ENCODE measurements at places on chromosomes 3 and 15.
A peak's percentile ranks its signal among the peaks of the same experiment; 100 is the strongest.

DNA sequence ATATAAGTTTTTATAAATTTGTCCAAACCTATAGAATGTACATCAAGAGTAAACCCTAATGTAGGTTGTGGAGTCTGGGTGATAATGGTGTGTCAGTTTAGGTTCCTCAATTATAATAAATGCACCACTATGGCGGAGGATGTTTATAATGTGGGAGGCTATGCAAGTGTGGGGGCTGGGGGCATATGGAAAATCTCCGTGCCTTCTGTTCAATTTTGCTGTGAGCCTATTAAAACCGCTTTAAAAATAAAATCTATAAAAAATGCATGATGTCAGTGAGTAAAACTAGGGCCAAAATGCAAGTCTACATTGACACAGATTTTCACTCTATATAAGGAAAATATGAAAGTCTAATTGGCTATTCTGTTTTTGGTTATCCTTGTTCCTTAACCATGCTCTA is 774.9 kb upstream of the ALCAM start:
- no peak for DNase-seq

DNA sequence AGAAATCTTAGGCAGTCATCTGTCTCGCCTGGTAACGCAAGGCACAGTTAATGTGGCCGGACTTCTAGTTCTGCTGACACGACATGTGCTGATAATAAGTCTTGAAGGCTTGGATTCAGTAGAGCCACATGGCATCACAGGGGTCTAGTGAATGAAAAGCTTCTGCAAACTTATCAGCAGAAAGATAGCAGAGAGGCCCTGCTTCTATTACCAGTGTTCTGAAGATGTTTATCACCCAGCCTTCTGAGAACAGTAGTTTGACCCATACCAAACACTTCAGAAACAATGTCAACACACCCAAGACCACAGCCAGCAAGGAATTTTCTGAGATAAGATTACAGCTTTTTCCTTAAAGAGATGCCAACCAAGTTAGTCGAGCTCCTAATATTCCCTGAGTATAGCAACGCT is 102.7 kb upstream of the UMPS start:
- no peak for DNase-seq

GRCh38 chr15:67080118-67080899 is 14.9 kb downstream of the SMAD3 start:
- DNase-seq, result peak; percentile 30

GRCh38 chr3:196533260-196533681 is 18.1 kb upstream of the SMCO1 start:
- DNase-seq, result no peak

DNA sequence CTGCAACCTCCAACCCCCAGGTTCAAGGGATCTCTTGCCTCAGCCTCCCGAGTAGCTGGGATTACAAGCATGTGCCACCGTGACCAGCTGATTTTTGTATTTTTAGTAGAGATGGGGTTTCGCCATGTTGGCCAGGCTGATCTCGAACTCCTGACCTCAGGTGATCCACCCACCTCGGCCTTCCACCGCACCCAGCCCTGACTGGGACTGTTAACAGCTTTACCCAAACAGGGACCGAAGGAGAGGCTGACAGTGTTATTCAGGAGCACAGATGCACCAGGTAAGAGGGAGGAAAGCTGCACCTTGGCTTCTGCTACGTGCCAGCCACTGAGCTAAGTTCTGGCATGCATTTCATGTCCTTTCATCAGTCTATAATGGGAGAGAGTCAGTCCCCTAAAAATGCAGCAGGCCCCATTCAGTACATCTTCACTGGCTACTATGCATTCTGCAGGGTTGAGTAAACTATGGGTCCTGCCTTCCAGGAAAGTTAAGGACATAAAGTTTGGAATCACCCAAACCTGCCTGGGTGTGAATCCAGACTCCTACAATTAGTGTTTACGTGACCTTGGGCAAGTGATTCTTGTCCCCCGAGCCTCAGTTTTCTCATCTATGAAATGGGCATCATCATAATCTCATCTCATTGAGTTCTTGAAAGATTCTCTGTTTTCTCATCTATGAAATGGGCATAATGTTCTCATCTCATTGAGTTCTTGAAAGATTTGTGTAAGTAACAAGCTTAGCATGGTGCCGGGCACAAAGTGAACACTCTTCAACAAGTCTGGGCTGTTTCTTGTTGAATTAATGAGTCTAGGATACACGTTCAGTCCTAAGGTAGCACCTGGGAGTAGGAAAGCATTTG is 82.2 kb downstream of the CPN2 start:
- DNase-seq, result no peak

- DNase-seq, result no peak
Observed at GRCh38 chr3:195282961-195283360, 12.0 kb upstream of the XXYLT1 start.

GRCh38 chr15:49494842-49495241 is 71.8 kb downstream of the FGF7 start:
- no peak for DNase-seq

DNA sequence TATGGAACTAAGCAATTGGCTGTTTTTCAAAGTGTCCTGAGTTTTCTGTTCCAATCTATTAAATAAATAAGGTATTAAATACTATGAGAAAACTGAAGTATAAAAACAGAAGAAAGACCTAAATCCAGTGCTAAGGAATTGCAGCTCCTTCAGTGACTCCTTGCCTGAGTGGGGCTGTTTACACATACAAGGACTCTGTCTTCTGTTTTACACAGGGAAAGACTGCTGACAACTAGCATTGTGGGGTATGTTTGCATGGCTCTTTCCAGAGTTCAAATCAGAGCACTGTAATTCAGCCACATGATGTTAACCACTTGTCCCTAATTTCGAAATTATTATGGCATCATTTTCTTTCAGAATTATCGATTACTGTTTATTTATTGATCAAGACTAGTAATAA is 31.3 kb upstream of the MEIS2 start:
- peak; percentile 35 for DNase-seq

DNA sequence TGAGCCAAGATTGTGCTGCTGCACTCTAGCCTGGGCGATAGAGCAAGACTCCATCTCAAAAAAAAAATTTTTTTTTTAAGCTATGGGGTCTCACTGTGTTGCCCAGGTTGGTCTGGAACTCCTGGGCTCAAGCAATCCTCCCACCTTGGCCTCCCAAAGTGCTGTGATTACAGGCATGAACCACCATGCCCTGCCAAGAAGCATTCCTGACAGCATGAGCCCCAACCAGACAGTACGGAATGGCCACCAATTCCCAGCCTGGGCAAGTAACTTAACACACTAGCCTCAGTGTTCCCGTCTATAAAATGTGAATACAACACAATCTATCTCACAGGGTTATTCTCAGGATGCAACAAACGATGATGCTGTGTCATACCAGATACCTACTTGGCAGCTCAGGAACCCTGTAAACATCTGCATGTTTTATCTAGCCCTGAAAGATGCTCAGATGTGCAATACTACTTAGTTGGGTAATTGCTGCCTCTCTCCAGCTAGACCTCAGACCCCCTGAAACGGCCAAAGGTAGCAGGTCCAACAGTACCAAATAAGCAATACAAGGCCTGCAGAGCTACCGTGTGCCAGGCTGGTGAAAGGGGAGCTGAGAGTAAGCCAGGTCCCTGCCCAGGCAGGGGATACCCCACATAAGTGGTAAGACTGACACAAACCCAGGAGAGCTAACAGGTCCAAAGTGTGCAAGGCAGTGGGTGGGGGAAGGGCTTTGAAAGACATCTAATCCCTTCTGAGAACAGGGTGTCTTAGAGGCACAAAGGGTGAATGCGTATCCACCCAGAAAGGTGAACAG is 1.9 kb downstream of the TKT start:
- DNase-seq, result no peak

- DNase-seq, result no peak
Observed at GRCh38 chr3:156812521-156813335, 13.4 kb upstream of the LEKR1 start.

- DNase-seq, result peak; percentile 29
Observed at GRCh38 chr3:140206196-140207040, 271.4 kb downstream of the CLSTN2 start.

- DNase-seq, result no peak
Observed at GRCh38 chr3:158722108-158722507, 10.1 kb downstream of the RARRES1 start.

- DNase-seq, result no peak
Observed at GRCh38 chr15:69914040-69914439, 183.7 kb downstream of the TLE3 start.

GRCh38 chr15:87680208-87680607 is 576.3 kb downstream of the NTRK3 start:
- no peak for DNase-seq

- no peak for DNase-seq
Observed at GRCh38 chr3:54437271-54437670, 314.9 kb downstream of the CACNA2D3 start.

GRCh38 chr3:176964661-176965060 is 232.6 kb downstream of the TBL1XR1 start:
- peak; percentile 48 for DNase-seq

GRCh38 chr3:30667280-30667651 is 60.9 kb downstream of the TGFBR2 start:
- DNase-seq, result no peak

GRCh38 chr3:15665510-15666150 is 64.1 kb downstream of the BTD start:
- DNase-seq, result no peak

- DNase-seq, result no peak
Observed at GRCh38 chr15:93479715-93480114, 390.7 kb upstream of the RGMA start.

DNA sequence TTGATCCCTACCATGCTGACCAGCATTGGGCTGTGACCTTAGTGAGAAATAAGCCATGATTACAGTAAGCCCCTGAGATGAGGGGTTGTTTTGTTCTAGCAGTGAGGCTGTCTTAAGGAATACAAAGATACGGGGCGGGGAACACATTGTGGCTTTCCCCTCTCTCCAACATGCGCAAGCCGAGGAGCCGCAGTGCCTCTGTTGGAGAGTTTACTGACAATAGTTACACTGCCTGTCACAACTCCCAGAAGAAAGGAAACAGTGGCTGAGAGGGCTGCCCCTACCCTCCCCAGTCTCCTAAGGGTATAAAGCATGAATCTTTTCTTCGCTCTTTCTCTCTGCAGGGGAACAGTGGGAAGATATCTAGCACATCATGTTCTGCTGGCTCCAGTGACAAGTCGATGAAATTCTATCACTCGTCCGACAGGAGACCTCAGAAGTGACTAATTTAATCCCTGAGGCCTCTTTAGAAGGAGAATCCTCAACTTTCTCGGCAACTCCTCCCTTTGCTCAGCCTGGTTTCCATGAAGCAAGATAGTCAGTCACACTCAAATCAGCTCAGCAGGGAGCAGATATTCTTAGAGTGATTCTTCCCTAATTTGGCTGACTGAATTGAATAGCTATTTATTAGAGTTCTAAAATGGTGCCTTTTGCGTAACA is 409.0 kb upstream of the PROK2 start:
- no peak for DNase-seq

- no peak for DNase-seq
Observed at GRCh38 chr15:29270976-29271375, 1.4 kb upstream of the NSMCE3 start.

GRCh38 chr3:61828880-61829721 is 267.7 kb downstream of the PTPRG start:
- peak; percentile 68 for DNase-seq

DNA sequence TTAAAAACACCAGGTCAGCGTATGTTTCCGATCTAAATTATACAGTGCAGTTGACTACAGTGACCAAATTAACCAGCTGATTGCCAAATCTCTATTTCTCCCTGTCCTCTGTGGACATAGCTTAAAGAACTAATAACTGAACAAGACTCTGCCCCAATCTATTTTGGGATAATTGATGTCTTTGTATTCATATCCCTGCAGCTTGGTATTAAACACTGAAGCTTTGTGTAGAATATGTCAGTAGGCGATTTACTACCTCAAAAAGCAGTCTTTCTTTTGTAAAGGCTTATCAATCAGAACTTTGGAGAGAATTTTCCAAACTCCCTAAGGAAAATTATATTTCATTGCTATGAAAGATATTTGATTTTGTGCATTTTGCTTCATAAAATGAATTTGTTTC is 258.2 kb downstream of the SOX2 start:
- DNase-seq, result peak; percentile 67

DNA sequence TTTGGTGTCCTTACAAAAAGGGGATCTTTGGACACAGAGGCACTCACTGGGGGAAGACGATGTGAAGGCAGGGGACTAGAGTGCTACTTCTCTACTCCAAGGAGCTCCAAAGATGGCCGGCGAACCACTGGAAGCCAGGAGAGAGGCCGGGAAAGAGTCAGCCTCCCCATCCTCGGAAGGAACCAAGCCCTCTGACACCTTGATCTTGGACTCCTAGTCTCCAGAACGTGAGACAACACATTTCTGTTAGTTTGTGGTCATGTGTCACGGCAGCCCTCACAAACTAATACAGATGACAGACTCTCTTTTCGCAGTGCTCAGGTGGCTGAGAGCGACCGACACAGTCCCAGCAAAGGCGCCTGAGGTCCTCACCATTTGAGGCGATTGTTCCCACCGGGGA is 24.4 kb upstream of the ATP2B2 start:
- DNase-seq, result no peak

DNA sequence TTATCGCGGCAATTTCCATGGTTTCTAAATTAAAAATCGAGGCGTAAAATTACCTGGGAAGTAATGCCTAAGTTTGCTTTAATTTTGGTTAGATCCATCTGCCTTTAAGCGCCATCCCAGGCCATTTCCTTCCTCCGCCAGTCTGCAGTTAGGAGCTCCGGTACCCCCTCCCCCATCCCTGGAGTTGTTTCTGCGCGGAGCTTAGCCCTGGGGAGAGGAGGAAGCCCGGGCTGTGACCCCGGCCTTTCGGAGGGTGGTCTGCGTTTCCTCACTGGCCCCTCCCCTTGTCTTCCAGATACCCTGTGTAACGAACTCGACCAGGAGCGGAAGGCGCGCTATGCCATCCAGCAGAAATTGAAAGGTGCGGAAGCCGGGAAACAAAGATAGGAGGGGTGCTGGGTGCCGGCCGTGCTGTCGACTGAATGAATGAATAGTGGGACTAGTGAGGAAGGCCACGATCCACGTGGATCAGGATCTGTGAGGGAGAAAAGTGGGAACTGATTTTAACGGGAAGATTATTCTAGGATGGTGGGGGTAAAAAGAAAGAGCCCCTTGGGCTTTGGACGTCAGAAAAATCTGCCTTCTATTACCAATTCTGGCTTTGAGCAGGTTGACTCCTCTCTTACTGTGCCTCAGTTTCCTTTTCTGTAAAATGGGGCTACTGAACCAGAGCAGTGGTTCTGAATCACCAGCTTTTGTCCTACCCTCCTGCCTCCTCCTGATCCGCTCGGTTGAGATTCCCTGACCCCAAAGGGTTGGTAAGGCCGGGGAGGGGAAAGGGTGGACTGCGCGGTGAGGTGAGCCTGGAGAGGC is 6.7 kb downstream of the RNU6-1 start:
- DNase-seq, result no peak

DNA sequence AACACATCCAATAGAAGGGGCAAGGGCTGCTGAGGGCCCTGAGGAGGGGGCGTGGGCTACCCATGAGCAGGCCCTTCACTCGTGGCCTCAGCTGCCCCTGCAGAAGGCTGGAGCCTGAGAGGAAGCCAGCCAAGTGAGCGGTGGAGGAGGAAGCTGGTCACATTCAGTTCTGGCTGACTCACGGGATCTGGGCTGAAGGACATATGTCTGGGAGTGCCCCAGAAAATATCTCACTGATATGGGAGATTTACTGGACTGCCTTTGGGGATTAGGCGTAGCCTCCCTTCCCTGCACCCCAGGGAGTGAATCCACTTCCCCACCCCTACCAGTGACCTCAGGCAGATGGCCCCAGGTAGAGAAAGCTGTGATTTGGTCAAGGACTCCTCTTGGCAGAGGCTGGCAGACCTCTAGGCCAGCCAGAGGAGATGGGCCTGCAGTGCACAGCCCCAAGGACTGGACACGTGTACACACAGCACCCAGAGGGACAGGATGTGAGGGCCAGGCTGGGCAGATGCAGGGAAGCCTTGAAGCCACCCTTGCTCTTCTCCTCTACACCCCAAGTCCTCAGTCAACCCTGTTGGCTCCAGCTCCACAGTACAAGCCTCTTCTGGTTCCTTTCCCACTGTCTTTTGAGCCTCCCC is 14.2 kb upstream of the ANKDD1A start:
- no peak for DNase-seq

All from SK-MEL-5 (cell line).